ENCODE measurements at places on chromosomes 11 and 22.

- no peak for DNase-seq
Observed at GRCh38 chr11:69928121-69928520, 108.9 kb upstream of the FGF3 start.

DNA sequence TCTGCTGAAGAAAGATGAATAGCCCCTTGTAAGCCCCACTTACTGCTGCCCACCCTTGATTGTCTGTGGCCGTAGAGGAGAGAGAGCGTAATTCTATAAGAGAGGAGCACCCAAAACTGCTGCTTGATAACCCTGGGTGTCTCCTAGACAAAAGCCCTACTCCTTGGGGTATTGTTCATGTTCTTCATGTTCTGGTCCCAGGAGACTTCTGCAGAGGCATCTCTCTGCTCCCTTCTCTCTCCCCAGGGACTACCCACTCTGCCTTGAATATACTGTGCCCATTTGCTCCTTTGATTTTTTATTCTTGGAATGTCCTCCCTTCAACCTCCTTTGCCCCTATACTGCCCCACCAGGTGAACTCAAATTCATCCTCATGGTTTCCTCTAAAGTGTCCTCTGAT lies 417.8 kb upstream of the CADM1 start:
- DNase-seq: no peak

- DNase-seq: peak; percentile 70
Observed at GRCh38 chr11:82927264-82927880, 25.8 kb downstream of the DDIAS start.

DNA sequence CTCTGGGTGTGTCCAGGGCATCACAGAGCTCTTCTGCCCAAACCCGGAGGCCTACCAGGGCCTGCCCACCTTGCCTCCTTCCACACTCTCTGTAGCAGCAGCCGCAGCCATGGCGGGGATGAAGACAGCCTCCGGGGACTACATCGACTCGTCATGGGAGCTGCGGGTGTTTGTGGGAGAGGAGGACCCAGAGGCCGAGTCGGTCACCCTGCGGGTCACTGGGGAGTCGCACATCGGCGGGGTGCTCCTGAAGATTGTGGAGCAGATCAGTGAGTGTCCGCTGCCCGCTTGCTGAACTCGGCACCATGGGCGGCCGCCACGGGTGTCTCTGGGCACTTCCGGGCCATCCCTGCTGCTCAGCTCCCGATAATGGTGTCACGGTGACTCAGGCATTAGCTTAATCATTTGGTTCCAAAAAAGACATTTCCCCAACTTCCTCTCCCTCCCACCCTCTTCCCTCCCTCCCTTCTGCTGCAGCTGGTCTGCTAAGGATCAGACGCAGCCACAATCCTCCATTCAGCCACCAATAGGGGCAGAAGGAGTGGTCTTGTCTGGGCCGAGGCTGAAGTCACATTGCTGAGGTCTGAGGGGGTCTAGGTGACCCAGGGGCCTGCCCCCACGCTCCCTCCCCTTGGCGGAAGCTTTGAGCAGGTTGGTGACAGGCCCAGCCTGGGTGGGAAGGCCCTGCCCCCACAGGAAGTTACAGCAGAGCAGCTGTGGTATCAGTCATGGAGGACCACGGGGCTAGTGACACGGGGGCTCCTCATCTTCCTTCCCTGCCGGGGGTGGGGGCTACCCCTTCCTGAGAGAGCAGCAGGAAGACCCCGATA lies 950 bp downstream of the FERMT3 start:
- DNase-seq: peak; percentile 90

- DNase-seq: no peak
Observed at GRCh38 chr11:1192741-1193325, 30.0 kb upstream of the MUC5B start.

All from hematopoietic multipotent progenitor cell treated with erythropoietin and hydrocortisone succinate and interleukin-3 and kit ligand, for 8 days (in vitro differentiated cells).